ENCODE measurements at places on chromosomes 3 and 15.

- DNase-seq = no peak
Observed at GRCh38 chr15:77440378-77440999, 19.8 kb downstream of the HMG20A start.

- no peak for DNase-seq
Observed at GRCh38 chr3:159008401-159008800, 206.5 kb downstream of the MFSD1 start.

GRCh38 chr3:78434801-78435200, 1333.0 kb downstream of the ROBO1 start:
- DNase-seq = no peak

DNA sequence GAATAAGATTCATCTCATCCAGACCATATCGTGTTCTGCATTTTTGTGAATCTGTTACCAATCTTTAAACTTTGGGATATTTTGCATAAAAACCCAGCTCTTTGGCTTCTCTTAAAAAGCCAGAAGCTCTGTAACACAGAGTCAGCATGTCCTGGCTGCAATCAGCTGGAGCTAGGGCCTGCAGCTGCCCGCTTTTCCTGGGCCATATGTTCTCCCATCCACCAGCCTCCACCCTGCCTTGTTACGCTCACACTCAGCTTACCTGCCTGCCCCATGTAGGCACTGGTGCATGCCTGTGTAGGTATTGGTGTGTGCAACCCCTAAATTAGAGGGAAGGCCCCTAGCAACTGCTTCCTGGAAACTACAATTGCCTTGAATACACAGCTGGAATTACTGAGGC, 48.2 kb downstream of the CRYGS start:
- no peak for DNase-seq

GRCh38 chr3:151635905-151636304, 97.8 kb upstream of the AADACL2 start:
- DNase-seq = no peak

GRCh38 chr15:85008474-85009260, 27.0 kb downstream of the PDE8A start:
- DNase-seq = no peak

- DNase-seq = no peak
Observed at GRCh38 chr15:89089316-89090230, 1.3 kb downstream of the ABHD2 start.

- no peak for DNase-seq
Observed at GRCh38 chr15:40325188-40325587, 1.7 kb downstream of the INAFM2 start.

DNA sequence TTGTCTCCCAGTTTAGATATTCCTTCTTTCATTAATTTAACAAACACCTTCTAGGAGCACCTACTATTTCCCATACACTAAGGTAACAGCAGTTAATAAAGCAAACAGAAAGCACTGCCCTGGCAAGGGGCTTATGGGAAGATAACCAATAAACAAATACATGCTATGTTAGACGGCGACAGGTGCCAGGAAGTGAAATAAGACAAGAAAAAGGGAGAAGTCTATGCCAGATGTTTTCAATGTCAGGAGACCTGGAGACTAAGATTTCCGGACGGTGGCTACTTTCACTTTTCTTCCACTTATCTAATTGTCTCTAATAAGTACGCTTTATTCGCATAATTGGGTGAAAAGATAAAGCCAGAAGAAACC, 32.5 kb upstream of the ZNF445 start:
- DNase-seq = no peak

DNA sequence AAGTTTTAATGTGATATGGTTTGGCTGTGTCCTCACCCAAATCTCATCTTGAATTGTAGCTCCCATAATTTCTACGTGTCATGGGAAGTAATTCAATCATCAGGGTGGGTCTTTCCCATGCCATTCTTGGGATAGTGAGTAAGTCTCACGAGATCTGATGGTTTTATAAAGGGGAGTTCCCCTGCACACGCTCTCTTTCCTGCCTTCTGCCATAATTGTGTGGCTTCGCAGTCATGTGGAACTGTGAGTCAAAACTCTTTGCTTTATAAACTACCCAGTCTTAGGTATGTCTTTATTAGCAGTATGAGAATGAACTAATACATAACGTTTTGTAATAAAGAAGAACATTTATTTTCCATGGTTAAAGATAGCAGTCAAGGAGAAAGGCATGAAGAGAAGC, 39.2 kb upstream of the GOLIM4 start:
- DNase-seq = no peak

DNA sequence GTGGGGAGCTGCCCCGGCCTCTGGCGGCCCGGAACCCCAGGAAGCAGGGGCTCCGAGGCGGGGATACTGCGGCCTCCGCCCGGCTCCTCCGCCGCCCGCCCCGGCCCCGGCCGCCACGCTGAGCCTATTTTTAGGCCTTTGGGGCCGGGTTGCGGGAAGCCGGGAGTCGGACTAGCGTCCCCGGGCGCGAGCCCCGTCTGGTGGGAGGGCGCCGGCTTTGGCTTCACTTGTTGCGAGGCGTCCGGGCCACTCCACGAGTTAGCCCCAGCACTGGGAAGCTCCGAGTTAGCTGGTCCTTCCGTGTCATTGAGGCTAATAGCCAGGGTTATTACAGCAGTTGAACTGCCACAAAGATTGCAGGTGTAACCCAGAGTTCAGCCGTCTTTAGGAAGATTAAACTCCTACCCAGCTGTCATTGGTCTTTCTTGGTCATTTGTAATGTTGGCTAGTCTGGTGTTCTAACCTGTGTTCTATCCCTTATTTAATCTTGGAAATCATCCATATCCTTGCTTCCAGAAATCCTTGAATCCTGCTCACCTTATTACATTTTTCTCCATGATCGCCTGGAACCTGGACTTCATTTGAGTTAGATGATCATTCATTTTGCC, 791 bp downstream of the GYG1 start:
- no peak for DNase-seq

DNA sequence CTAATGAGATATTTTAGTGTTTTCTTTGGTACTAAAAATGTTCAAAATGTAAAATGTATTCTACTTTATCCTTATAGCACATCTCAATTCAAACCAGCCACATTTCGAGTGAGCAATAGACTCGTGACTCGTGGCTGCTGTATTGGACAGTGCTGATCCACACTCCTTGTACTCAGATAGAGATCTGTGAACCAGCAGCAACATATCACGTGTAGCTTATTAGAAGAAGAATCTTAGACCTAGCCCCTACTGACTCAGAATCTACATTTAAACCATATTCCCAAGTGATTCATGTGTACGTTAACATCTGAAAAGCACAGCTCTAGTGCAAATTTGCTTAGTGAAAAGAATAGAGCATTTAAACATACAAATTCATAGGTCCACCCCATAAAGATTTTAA, 130.9 kb downstream of the IL1RAP start:
- no peak for DNase-seq

DNA sequence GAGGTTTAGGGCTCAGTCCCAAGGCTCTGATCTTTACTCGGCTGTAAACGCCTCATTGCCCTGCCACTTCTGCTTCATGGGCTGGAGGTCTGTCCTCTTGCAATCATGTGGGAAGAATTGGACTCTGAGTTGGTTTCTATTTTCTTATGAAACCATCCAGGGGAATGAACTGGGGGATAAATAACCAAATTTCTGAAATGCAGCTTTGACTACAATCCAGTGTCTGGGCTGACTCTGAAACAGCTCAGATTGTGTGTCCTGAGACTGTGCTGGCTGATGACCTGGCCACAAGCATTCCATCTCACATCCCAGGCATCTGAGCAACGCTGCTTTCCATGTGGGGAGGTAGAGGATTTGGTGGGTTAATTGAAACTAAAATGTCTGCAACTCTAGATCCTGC, 71.0 kb upstream of the GALNT15 start:
- no peak for DNase-seq

- no peak for DNase-seq
Observed at GRCh38 chr3:11000528-11000927, 8.0 kb downstream of the SLC6A1 start.

GRCh38 chr3:138371070-138371965, 22.9 kb downstream of the MRAS start:
- no peak for DNase-seq

GRCh38 chr15:38112406-38112805, 140.2 kb upstream of the SPRED1 start:
- no peak for DNase-seq

DNA sequence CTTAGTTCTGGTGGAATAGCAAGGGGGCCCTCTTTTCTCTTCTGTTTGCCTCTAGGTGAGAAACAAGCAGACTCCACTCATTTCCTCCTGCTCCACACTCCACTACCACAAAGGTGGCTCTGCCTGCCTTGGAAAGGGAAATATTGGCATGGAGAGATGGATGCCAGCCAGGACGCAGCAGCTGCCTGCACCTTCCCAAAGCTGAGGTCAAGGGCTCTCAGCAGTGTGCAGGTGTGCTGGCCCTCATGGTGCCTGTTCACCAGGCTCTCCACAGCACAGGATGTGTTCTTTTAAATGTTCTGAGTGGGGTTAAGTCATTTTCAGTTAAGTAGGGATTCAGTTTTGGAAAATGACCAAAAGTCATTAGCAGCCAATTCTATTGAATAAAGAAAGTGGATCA, 211.2 kb upstream of the STRIT1 start:
- peak; percentile 97 for DNase-seq

DNA sequence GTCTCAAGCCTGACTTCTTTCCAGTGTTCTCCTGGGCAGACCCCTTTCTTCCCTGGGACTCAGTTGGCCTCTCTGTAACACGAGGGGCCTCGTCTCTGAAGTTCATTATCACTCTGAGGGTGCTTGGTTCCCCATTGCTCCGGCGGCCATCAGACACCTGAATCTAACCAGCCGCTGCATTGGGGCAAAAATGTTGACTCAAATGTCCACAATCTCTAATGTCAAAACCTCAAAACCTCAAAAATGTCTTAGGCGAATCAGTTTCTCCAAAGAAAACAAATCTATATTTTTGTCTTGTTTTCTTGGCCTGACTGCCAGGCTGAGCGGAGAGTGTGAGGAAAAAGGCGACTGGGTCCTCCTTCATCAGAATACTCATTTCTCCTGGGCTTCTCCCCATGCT, 220.7 kb downstream of the VPS13C start:
- no peak for DNase-seq

DNA sequence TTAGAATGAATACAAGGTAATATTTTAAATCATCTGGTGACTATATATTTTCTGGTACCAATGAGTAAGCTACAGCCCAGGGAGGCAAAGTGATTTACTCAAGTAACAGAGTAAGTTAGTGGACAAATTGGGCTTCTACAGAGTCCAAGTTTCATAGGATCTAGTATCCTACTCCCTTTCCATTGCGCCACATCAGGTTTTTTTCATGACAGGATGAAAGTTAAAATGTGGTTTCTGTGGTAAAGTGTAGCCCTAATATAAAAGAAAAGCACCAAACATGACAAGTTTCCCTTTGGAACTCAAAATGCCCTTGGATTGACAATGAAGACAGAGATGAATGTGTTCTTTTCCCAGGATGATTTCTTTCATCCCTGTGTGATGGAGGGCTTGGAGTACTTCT, 350.8 kb upstream of the ZNF385D start:
- no peak for DNase-seq

GRCh38 chr3:64454179-64454578, 228.9 kb upstream of the PRICKLE2 start:
- no peak for DNase-seq

DNA sequence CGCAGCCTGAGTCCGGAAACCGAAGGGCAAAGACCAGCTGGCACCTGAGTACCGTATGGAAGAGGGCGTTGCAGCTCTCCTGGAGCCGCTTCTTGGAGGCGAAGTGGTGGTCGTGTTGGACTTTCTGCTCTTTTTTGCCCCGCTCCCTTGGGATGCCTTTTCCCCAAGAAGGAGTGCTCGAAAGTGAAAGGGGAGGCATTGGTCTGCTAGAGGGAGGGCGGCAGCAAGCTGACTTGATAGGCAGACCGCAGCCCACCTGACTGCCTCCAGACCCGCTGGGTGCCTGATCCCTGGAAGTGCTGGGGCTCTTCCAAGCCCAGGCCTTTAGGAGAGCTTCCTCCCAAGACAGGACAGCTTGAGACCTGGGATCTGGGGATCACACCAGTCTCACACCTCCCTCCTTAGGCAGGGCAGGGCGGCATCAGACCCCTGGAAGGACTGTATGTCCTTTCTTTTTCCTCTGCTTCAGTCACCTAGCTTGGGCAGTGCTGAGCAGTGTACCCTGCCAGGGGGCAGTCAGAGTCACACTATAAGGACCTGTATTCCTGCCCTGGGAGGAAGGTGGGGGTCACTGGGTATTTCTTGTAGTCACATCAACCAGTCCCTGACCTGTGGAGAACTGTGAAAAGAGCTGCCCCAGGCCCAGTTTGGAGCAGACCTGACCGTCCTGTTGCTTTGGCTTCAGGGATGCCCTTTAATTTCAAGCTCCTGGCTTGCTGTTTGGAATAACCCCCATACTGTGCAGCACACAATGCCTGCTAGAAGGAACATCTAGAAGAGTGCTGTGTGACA, 2.1 kb downstream of the ACVR2B start:
- DNase-seq = no peak

GRCh38 chr3:20857636-20858035, 671.6 kb upstream of the SGO1 start:
- no peak for DNase-seq

GRCh38 chr3:67737906-67738865, 83.8 kb upstream of the SUCLG2 start:
- no peak for DNase-seq

DNA sequence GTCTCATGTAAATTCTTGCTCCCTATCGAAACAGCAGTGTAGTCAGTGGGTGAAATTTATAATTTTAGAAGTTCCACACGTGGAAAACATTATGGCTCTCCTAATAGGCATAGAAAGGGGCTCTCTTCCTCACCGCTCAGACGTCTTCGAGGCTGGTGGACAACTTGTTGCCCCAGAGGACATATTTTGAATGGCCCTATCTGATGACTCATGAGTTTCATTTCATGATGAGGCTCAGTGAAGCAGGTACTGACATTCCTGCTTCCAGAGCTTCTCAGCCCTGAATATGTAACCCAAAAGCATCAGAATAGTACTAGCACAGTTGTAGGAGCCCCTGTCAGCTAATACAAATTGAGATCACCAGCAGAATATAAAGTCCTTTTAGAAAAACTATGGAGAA, 117.9 kb downstream of the HERC1 start:
- DNase-seq = no peak

GRCh38 chr3:185225523-185225922, 28.3 kb downstream of the EHHADH start:
- DNase-seq = no peak

DNA sequence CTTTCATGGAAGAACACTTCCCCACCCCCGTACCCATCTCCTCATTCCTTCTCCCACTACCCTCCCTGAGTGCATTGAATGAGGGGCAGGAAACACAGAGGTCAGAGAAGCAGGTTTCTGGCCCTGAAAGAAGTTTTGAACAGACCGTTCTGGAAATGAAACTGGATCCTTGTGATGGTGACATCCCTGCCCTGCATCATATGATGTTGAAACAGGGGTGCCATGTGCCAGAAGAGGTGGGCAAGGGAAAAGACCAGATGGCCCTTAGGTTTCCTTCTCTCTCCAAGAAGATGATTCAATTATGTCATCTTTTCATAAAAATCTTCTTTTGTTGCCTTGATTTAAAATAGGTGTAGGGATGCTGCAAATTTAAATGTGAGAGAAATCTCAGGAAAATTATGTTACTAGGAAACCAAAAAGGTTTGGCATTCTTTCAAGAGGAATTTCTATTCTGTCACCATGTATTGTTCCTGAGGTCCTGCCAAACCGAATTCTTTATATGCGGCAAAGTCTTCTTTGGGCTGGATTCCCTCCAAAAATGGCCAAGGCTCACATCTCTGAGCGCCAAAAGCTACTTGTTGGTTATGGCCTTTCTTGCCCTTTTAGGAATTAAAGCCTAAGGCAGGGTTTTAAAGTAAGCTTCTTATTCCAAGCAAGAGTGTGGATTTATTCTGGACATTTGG, 19.9 kb upstream of the TNFAIP8L3 start:
- DNase-seq = no peak

- DNase-seq = no peak
Observed at GRCh38 chr15:80159811-80160569, 7.2 kb downstream of the FAH start.

All from NCI-H2081 treated with DMSO at 0.1 percent for 48 hours (cell line).